NCI-H2029 (cell line): ENCODE measurements at places on chromosomes 2 and 18.

- DNase-seq: no peak
Measured at GRCh38 chr18:38751898-38752297, 1186.3 kb upstream of the CELF4 start.

DNA sequence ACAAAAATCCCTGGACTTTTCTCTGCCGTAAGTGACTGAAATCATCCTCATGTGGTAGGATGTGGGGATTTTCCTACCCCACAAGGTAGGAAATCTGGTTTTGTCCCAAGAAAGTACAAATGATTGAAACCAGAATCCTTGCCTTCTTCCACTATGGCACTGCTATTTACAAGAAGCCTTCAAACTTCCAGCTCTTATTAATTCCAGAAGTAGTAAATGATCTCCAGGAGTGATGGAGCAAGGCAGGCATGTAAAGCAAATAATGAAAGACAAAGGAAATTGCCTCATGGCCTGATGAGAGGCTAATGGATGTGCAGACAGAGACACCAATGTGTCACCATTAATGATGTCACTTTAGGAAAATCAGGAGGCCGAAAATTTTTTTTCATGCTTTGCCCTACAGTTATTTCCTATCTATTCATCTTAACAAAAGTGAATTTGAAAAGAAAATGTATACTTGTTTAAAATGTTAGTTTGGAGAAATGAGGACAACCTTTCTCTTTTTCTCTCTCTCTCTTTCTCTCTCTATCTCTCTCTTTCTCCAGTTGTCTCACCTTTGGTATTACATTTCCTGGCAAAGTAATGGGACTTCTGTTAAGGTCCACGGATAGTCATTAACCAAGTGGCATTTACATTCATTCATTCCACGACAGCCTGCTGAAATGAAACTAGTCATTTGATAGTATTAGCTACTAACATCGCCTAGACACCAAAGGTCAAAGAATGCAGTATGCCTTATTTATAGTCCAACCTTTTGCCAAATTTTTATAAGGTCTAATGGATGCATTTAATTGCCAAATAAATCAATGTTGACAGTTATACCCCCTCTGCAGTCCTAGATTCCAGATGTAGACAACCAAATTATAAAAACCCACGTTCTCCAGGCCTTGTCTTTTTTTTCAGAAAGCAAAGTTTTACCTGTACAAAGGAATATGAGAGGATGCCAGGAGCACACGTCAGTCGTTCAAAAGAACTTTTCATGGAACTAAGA, 5.0 kb upstream of the EVA1A start:
- no peak for DNase-seq

DNA sequence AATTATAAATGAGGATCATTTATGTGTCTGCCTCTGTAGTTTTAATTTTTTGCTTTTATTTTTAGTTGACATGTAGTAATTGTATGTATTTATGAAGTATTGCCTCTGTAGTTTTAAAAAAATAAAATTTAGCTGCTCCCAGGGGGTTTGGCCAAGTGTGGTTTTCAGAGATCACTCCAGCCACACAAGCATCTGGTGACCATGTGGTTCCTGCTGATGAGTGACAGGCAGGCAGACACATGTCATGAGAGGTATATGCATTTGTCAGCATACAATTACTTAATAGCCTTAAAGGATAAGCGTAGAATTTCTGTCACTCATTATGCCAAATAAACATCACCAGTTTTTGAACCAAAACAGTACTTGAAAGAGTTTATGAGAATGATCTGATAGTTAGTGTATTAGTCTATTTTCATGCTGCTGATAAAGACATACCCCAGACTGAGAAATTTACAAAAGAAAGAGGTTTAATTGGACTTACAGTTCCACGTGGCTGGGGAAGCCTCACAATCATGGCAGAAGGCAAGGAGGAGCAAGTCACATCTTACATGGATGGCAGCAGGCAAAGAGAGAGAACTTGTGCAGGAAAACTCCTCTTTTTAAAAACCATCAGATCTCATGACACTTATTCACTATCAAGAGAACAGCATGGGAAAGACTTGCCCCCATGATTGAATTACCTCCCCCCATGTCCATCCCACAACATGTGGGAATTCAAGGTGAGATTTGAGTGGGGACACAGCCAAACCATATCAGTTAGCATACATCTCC, 29.6 kb downstream of the MREG start:
- DNase-seq: no peak

GRCh38 chr2:45256173-45256866, 247.1 kb upstream of the SIX2 start:
- no peak for DNase-seq
